Left hindlimb (tissue), 1 donor: ENCODE measurements at places on chromosomes 5 and 9.

GRCh38 chr9:31573561-31573960, 810.9 kb upstream of the ACO1 start:
- DNase-seq: no peak

DNA sequence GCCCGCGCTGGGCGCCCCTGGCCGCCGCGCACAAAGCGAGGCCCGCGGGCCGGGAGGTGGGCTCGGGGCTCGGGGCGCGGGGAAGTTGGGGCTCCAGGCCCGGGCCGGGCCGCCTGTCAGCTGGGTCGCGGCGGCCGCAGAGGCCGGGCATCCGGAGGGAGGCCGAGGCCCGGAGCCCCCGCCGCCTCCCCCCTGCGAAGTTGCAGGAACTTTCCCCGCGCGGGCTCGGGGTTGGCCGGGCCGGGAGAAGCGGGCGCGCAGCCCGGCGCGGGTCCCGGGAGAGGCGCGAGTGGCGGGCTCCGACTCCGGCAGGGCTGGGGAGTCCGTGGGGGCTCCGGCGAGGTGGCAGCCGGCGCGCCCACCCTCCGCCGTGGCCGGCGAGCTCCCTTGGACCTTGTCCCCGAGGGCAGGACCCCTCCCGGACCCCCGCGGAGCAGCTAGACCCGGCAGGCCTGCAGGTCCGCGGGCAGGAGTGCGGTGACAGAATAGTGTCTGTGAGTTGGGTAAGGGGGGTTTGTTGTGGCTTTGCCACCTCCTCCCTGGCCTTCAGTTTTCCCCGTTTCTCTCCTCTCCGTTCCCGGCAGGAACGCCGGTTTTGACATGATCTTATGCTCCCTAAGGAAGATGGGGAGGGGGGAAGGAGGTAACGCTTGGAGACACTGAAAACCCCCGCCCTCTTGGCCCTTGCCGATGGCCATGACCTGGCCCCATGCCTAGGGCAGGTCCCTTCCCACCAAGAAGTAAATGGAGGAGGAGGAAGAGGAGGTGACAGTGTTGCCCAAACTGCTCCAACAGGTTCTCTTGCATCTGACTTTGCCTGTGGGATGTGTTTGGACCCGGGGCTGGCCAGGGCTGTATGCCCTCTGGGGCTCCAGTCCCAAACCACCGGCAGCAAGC, 942 bp downstream of the PHF2 start:
- DNase-seq: no peak

DNA sequence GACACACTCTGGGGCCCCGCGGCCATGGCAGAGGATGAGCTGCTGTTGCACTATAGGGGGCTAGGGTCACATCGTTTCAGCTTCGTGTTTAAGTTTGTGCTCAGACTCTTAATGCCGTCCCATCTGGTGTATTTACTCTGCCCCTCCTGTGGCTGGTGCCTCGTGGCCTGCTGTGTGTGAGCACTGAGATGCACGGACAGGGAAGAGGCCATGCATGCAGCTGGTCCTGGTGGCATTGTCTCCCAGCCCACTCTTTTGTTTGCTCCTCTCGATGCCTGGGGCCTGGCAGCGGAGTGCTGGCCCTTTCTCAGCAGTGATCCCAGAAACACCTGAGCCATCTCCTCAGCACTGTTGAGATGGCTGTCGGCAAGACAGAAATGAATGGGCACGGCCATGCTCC, 30.0 kb upstream of the PHF2 start:
- DNase-seq: no peak

DNA sequence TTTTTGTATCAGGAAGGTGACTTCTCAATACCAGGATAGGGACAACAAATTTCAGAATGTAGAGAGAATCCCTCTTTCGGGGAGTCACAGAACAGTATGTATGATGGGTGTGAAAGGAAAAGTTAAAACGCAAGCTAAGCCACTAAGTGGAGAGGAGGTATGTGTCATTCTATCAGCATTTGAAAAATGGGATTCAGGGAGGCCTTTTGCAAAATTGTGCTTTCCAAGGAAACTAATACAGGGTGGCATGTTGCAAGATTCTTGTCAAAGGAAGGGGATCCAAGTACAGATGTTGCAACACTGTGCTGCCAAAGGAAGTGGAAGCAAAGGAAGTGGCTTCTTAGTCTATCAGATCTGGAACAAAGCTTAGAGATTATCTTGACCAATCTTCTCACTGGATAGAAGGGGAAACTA, 12.6 kb upstream of the TNIP1 start:
- peak; percentile 19 for DNase-seq

DNA sequence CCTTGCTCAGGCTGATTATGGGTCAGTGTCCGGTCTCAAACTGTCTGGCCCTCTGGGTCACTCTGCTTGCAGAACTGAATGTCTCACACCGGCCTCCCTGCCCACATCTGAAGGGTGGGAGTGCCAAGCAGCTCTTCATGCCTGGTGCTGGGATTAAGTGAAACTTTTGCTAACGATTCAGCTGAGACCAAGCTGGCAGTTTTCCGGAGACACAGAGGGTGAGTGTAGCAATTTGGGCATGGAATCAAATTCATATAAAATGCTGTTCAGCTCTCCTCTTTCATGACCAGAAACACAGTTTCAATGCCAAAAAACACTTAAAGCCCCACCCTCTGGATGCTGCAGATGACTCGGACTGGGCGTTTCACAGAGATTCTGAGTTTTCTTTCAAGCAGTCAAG, 207.5 kb downstream of the NXNL2 start:
- peak; percentile 70 for DNase-seq

DNA sequence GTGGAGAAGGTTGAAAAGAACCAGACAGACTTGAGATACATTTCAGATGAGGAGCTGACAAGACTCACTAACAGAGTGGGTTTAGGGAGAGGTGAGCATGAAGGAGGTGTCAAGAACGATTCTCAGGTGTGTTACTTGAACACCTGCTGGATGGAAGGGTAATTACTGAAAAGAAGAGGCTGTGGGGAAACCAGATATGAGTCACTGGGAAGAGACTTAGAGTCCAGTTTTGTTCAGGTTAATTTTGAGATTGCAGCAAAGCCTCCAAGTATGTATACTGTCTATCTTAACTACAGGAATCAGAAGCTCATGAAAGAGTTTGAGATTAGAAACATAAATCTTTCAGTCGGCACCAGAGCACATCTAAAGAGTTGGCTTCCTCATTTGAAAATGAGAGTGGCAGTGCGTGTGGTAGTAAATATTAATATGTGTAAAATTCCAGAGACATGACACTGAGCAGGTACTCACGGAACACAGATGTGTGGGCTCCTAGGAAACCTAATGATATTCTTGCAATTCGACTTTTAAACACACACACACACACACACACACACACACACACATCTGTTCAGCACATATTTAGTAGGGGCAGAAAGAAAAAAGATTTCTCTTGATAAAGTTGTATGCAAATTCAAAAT, 197.1 kb downstream of the CDH18 start:
- DNase-seq: no peak

GRCh38 chr5:146945617-146946084, 67.1 kb upstream of the PPP2R2B start:
- no peak for DNase-seq

DNA sequence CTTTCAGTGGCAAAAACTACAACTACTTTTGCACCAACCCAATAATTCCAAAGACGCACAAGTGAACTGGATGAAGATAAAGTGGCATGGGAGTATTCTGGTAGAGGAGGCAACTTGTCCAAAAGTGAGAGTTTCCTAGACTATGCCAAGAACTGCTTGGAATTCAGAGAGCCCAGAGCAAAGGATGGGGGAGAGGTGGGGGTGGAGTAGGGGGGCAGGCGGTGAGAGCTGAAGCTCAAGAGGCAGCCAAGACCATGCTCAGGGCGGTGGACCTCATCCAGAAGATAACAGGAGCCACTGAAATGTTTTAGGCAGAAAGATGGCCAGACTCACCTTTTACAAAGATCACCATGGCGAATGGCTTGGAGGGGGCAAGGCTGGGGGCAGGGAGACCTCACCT, 242.5 kb downstream of the SEC61B start:
- DNase-seq: no peak

DNA sequence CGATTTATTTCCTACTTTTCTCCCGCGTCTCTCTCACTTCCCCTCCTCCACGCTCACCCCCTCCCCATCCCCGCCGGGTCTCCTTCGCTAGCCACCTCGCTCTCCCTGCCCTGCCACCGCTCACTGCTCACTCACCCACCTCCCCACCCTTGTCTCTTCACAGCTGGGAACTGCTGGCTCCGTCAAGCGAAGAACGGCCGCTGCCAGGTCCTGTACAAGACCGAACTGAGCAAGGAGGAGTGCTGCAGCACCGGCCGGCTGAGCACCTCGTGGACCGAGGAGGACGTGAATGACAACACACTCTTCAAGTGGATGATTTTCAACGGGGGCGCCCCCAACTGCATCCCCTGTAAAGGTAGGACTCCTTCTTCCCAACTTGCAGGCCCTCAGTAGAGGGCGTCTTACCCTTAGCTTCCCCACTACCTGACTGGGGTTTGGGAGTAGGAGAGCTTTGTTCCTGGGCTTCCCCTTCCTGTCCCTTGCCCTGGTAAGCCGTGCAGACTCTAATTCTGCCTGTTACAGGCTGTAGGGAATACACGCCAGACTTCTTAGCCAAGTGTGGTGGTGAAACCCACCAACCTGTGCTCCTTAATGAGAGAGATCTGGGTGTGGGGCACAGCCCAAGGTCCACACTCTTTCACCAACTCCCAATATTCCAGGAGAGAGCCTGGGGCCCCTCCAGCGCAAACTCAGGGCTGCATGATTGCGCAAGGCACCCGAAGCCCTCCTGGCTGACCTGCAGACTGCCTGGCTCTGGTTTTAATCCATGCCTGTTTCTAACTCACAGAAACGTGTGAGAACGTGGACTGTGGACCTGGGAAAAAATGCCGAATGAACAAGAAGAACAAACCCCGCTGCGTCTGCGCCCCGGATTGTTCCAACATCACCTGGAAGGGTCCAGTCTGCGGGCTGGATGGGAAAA, 2.5 kb downstream of the FST start:
- peak; percentile 47 for DNase-seq

GRCh38 chr9:115291841-115292240, 173.9 kb upstream of the TNC start:
- no peak for DNase-seq

DNA sequence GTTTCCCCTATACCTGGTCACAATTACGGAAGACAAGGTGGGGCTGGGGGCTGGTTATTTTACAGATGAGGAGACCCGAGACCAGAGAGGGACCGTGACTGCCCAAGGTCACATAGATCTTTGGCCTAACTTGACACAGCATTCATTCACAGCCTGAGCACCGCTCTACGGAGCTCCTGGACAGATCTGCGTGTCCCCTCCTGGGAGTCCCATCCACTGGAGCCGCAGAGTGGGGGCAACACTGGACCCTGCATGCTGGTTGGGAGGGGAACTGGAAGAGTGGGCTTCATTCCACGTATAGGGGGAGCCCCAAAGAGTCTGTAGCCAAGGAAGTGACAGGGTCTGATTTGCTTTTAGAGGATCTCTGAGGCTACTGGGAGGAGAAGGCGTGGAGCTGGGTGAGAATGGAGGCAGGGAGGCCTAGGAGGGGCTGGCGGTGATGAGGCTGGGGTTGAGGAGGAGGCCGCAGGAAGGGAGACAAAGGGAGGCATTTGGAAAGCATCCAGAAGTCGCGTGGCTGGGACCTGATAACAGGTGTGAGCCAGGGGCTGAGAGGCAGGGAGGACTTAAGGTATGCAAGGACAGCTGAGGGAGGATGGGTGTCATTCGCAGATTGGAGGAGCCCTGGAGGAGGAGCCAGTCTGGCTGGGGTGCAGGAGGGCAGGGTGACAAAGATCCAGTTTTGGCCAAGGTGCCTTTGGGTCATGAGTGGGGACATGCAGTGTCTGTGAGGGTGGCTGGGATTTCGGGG, 64.3 kb upstream of the IER5L start:
- DNase-seq: no peak

- no peak for DNase-seq
Measured at GRCh38 chr5:156896546-156896945, 46.5 kb downstream of the PPP1R2B start.

GRCh38 chr9:124794902-124795491, 18.1 kb downstream of the OLFML2A start:
- no peak for DNase-seq

DNA sequence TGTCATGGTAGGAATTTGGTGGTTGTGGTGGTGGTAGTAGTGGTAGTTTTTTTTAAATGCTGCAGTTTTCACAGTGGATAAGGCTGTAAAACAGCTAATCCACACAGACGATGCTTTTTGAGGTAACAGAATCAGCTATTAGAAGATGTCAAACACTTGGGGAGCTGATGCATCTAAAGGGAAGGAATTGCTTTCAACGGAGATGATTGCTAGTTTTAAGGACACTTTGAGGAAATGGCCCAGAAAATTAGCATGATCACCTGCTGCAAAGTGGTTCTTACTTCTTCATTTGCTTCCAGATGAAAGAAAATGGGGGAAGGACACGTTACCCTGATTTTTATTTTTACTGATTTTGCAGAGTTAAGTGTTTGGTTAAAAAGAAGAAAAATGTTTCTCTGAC, 178.2 kb upstream of the ATP10B start:
- DNase-seq: no peak

DNA sequence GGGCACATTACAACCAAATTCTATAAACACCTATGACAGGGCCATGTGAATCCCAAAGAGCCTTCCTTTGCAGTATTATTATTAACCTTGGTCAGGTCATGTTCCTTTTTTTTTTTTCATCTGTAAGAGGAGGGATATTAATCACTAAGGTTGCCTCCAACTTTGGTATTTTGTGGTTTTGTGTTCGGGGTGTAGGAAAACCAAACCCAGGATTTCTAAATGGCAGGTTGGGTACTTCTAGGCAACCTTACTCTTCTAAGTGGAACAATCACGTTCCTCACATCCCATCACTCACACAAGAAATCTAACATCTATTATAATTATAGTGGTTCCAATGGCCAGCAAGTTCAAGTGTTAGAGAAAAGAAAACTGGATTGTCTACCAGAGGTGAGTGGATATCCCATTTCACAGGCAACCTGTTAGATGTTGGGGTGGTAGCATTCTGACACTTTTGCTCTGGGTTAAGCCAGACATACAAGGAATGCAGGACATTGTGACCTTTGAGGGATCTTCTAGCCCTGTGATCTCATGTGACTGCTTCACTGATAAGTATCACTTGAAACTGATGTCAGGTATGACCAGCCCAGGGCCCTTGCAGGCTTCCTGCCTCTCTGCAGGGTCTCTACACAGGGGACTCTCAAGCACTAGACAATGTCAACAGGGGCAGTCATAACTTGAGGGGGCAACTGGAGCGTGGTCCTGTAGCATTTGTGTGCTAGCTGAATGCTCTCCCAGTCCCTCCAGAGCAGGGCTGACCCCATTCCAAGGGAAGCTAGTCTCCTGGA, 126.2 kb upstream of the VLDLR start:
- no peak for DNase-seq

- no peak for DNase-seq
Measured at GRCh38 chr9:93818827-93819472, 136.2 kb downstream of the BARX1 start.

GRCh38 chr5:135046661-135047346, 12.8 kb upstream of the PITX1 start:
- DNase-seq: no peak

DNA sequence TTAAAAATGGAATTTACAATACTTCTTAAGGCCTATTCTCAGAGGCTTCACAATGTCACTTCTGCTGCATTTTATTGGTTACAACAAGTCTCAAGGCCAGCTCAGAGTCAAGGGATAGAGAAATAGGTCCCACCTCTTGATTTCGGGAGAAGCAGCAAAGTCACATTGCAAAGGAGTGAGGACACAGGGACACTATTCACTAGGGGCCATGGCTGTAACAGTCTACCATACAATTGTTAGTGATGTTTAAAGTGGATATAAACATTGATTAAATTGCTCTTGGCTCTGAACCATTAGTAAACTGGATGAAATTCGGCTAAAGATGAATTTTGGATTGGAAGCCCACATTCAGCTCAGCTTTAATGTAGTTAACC, 21.7 kb upstream of the CMBL start:
- no peak for DNase-seq

GRCh38 chr9:34553511-34554021, 30.8 kb upstream of the ENHO start:
- no peak for DNase-seq

- DNase-seq: no peak
Measured at GRCh38 chr9:89440951-89441654, 56.8 kb downstream of the SEMA4D start.
